Tongue (tissue), 3 donors: ENCODE measurements at places on chromosomes 16 and 17. TPM values are rescaled to one million over a fixed set of nuclear protein-coding genes. Genes with fewer than 3 reads are reported as not detected.
A peak's percentile ranks its signal among the peaks of the same experiment; 100 is the strongest.

Gene TRAPPC1
- 21.7 TPM for total RNA-seq

Gene ITGAL
- 3.7 TPM for total RNA-seq

Gene NPIPB12
- total RNA-seq: 24.6 TPM

Gene KCNJ2
- total RNA-seq: 19.1 TPM

Gene SKAP1
- total RNA-seq: 0.41 TPM

Gene METRNL
- 45.6 TPM for total RNA-seq

Gene SLC12A4
- 70.4 TPM for total RNA-seq

Gene RMI2
- total RNA-seq: 12.5 TPM

DNA sequence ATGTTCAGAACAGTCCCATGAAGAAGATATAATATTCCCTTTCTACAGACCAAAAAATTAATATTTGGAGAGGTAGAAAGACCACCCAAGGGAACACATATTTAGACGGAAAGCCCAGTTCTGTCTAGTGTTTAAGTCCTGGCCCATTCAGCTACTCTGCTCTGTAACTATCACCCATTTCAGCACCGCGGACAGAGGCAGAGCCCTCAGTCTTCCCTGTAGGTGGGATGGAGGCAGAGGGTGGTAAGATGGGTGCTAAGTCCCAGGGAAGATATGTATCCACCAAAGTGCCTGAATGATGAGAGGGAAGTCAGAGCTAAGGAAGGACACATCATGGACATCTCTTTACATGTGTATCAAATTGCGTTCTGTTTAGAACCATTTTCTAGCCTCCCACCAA, 27.8 kb upstream of the C16orf78 start:
- DNase-seq: peak; percentile 30

DNA sequence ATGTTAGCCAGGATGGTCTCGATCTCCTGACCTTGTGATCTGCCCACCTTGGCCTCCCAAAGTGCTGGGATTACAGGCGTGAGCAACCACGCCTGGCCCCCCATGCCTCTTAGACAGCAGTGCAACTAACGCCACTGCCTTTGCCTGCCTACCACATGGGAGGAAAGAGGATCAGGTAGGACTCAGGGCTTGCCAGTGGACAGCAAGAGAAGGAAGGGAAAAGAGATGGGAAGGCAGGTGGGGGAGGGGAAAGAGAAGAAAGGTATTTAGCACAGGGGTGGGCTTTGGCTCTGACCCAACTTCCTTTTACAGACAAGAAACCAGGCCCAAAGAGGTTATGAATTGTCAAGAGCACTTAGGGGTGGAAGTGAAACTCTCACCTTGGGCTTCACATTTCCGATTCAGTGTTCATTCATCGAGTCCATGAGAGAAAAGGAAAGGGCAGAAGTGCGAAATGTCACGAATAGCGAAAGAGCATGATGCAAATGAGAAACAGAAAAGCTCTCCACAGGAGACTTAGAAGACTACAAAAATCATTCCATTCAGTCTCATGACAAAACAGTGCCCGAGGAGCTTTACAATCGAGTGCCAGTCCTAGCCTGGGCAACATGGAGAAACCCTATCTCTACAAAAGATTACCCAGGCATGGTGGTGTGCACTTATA, 36.4 kb downstream of the CDK5R1 start:
- no peak for DNase-seq

- no peak for DNase-seq
These were observed 101.6 kb downstream of the METRNL start for GRCh38 chr17:83180996-83181481.

- DNase-seq: peak; percentile 73
These were observed 95.6 kb upstream of the CDYL2 start for GRCh38 chr16:80899809-80900592.

DNA sequence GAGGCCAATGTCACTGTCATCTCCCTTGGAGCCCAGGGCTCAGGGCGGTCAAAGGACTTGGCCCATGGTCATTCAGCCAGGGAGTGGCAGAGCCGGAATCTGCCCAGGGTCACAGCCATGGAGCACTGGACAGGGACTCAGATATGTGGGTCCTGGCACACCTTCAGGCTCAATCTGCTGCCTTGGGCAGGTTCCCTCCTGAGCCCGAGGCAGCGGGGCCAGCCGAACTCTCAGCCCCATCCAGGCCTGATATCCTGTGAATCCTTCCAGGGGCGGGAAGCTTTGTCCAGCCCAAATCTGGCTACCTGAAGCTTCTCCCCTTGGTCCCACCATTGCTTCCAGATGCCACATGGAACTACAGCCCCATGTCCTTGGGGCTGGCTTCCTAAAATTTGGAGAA, 12.2 kb upstream of the CDIPT start:
- no peak for DNase-seq

DNA sequence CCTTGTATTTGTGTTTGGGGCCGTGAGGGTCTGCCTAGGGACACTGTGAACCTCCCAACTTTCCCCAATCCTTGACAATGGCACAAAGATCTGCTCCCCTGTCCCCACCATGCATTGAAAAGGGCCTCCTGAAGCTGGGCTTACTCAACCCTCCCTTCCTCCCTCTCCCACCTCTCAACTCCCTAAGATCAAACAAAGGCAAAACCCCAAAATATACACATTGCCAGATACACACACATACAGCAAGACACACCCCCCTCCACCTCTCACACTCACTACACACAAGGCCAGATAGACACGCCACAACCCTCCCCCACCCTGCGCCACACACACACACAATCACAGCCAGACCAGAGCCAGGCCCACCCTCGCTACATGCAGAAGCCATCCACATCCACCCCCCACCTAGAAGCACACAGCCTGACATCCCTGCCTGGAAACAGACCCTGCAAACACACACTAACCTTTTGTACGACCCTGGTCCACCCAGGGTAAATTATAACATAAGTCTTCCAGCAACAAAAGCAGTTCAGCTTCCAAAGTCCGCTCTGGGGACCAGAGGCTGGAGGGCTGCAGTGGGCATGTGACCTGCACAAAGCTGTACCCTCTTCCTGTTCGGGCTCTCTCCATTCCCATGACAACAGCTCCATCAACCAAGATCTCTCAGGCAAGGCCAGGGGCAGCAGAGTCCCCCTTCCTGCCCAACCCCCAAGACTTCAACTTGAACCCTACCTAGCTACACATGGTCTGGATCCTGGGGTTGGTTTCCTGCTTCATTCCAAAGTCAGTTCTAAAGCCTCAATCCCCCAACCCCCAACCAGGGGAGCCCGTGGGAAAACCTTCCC, 1.9 kb downstream of the PCGF2 start:
- DNase-seq: peak; percentile 35

DNA sequence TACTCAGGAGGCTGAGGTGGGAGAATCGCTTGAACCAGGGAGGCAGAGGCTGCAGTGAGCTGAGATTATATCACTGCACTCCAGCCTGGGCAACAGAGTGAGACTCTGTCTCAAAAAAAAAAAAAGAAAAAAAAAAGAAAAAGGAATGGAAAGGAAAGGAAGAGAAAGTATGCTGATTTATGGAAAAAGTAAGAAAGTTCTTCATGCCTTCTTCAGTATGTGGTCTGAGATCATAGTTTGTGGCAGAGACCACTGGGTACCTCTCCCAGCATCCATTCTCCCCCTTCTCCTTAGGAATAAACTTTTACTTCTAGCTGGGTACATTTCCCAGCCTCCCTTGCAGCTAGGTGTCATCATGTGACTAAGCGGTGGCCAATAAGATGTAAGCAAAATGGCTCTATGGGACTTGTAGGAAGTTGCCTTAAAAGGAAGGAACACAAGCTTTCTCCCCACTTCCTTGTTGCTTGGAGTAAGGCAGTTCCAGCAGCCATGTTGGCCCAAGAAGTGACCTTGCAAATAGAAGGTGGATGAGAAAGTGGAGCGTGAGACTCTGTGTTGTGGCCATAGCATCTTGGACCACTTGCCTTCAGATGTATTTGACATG, 26.1 kb upstream of the XPO6 start:
- DNase-seq: no peak

DNA sequence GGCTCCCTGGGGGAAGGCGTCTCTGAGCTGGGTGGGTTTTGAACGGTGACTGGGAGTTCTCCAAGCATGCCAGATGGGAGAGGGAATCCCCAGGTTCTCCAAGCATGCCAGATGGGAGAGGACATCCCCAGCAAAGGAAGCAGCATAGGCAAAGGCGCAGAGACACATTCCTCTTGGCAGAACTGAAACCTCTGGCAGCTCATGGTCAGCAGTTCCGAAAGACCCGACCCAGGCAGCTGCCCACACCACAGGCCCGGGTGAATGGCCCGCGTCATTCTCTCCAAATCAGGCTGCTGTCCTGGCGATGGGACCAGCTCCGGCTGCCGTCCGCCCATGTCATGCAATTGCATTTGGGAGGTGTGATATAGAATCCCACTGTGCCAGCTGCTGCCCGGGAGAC, 8.0 kb downstream of the ZNF469 start:
- DNase-seq: no peak

DNA sequence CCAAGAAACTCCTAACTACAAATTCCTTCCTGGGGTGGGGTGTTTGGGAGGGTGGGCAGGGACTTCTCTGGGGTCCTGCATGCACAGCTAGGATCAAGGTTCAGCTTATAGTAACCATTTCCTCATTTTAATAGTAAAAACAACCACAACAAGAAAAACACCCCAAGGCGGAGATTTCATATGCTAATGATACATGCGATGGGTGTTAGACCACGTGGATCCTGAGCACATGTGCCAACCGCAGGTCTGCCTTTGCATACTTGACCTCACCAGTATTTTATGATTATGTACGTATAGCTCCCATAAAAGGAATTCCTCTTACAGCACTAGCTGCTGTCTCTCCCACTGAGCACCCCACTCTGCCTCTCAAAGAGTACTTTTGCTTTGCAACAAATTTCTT, 1.9 kb downstream of the KRTAP4-11 start:
- no peak for DNase-seq

- no peak for DNase-seq
These were observed 23.4 kb downstream of the PIK3R5 start for GRCh38 chr17:8941980-8942622.

DNA sequence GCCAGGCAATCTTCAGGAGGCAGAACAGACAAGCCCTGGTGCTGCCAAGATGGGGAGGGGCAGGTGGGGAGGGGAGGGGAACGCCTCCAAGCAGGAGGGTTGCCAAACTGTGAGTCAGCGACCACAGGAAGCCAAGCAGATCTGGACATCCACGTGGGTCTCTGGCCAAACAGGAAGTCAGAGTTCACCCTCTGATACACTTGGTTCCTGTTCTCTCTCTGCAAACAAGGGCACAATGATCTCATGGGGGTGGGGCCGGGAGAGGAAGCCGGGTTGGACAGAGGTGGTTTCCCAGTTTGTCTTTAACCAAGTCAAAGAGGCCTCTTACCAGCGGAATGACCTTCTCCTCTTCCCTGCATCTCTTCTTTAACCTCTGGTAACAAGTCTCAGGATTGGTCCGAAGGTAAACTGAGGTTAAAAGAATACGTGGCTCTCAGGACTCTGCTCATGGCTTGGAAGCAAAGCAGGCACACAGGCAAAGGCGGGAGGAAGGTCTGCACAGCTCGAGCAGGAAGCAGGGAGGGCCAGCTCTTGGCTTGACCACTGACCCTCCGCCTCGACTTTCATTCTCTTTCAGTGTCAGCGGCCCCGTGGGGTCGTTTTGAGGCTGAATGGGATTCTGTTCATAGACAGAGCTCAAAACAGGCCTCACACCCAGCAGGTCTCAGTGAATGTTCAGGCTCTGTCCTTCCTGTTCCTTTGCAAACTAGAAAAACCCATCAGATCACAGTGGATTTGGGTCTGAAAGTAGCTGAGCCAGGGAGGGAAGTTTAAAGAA, 32.9 kb downstream of the TK2 start:
- peak; percentile 92 for DNase-seq

DNA sequence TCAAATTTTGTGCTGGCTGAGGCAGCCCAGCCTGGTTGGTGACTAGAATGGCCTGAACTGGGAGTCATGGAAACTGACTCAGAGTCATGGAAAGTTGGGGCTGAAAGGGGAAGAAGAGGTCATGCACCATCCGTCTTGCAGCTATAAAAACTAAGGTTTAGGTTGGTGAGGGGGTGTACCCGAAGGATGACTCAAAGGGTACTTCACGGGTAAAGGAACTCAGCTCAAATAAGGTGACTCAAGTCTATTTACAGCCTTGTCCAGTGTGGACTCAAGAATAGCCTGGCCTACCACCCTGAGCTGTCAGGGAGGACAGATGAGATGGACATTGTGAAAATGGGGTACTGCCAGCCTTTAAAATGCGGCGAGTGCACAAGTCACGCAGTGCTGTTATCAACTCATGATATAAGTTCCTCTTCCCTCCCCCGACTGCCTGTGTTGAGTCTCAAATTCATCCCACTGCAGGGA, 18.6 kb downstream of the CD300LB start:
- no peak for DNase-seq

- peak; percentile 62 for DNase-seq
These were observed 9.5 kb downstream of the TBX21 start for GRCh38 chr17:47742319-47743181.

GRCh38 chr16:66264311-66265047, 102.0 kb upstream of the CDH5 start:
- DNase-seq: no peak
